ENCODE measurements at places on chromosomes 2 and 18. TPM values are rescaled to one million over a fixed set of nuclear protein-coding genes. Genes with fewer than 3 reads are reported as not detected.

GRCh38 chr2:227295806-227296205 lies 29.2 kb upstream of the MFF start:
- no peak for DNase-seq

DNA sequence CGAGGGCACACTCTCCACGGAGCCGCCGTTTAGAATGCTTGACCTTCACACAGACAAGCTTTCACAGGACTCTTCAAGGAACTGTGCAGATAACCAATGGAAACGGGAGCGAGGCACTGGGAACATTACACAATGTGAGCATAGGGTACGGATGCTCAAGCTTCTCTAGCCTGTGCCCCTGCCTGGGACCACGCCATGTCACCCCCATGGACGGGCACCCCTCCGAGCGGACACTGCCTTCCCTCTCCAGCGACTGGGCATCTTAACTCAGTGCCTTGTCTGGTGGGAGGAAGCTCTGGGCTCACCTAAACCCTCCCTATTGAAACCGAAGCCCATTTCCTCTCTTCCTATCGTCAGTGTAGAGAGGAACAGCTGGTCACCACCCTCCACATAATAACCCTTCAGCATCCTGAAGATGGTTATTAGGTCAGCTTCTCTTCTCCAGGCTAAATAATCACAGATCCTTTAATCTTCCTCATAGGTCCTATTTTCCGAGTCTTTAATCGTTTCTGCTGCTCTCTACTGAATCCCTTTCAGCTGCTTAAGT lies 626.7 kb downstream of the GALR1 start:
- DNase-seq = no peak

DNA sequence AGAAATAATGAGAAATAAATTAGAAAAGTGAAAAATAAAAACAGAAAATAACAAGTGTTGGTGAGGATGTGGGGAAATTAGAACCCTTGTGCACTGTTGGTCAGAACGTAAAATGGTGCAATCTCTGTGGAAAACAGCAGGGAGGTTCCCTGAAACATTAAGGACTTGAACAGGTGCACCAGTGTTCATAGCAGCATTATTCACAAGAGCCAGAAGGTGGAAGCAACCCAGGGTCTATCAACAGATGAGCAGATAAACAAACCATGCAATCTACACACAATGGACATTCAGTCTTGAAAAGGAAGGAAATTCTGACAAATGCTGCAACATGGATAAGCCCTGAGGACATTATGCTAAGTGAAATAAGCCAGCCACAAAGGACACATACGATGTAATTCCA lies 58.2 kb upstream of the TFCP2L1 start:
- DNase-seq = no peak

DNA sequence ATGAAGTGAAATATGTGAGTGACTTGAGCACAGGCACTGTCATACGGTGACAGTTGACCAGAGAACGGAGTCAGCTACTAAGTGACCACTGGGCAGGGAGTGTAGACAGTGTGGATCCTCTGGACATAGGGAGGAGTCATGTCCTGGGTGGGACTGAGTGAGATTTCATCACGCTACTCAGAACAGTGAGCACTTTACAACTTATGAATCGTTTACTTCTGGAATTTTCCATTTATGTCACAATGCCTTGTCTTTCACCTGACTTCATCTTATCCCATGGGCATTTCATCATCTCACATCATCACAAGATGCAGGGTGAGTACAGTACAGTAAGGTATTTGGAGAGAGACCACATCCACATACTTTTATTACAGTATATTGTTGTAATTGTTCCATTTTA lies 29.0 kb downstream of the PTPRM start:
- DNase-seq = no peak

DNA sequence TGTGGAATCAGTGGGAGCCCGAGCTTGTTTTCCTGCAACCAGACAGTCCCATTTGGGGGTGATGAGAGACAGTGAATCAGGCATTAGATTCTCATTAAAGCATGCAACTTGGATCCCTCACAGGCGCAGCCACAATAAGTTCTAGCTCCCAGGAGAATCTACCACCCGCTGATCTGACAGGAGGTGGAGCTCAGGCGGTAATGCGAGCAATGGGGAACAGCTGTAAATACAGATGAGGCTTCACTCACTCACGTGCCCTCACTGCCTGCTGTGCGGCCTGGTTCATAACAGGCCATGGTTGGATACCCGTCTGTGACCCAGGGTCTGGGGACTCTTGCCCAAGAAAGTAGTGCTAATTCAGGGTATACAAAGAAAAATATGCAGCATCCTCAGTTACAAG lies 144.8 kb upstream of the RGPD4 start:
- no peak for DNase-seq

- DNase-seq = no peak
These were observed 70.8 kb downstream of the DTNA start for GRCh38 chr18:34780856-34781255.

DNA sequence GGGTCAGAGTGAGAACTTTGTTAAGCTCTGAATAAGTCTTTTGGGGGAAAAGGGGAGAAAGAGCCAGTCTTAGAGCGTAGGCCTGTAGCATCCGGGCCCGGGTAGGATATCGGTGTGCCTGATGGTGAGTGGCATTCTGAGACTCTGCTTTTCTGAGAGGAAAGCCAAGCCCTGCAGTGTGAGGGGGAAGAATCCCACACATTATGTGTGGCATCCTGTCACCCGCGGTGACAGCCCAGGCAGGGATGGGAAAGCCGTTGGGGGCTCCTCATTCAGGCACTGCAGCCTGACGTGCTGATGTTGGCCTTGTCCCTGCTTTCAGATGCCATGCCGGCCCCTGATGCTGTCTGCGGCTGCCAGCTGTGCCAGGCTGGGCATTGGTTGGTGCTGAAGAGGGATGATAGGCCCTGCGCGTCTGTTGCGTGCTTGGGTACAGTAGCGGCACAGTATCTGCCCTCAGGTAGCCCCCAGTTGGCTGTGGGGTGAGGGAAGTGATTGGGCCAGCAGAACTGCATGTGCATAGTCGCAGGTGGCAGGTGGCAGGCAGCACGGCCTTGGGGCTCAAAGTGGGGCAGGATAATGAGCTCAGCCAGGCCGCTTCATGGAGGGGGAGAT lies 37.6 kb downstream of the GLI2 start:
- no peak for DNase-seq

GRCh38 chr2:173175222-173175621 lies 99.6 kb downstream of the MAP3K20 start:
- no peak for DNase-seq

DNA sequence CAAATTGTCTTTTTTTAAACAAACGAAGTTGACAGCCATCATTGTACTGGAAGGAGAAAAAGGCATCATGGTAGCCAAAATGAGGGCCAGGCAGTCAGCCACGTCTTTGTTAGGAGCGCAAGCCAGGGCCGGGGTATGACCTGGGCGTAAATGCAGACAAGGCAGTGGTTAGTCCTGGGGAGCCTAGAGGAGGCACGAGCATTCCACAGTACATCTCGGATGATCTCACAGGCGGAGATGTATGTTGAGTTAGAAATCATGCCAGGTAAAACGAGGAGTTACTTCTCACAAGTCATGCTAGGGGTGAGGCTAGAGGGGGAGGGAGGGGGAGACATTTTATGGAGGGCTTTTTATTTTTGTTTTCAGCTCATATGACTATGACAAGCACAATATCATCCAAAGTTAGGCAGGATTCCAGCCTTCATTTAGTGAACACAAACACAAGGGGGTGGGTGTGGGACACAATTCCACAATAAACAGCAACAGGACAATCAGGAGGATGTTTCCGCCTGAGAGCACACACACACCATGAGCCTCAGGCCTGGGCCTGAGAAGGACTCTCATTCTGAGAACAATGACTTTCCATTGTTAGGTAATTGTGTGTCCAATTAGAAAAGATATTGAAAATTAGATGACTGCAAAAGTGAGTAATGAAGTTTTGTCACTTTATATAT lies 64.4 kb upstream of the PGAP1 start:
- no peak for DNase-seq

- no peak for DNase-seq
These were observed 45.8 kb downstream of the E2F6 start for GRCh38 chr2:11420190-11420589.

DNA sequence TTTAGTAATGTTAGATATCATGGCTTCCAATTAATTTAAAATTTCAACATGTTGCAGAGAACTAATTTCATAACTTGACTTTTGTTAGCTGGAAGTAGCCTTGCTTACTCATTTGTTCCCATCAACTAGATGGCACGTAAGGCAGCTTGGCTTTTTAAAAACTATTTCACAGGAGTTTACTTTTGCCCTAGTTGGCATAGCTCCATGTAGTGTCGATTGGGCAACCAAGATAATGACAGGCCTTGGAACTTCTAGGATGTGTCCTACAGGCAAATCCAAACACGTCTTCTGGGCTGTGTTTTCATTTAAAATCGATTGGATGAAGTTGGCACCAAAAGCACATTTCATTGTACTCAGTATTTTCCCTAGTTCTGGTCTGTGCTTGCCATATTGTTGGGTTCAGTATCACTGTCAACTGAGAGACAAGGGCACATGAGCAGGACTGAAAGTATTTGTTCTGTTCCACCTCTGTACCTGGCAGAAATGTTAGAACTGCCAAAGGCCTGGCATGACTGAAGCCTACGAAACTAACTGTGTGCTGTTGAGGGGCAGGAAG lies 29.4 kb downstream of the HADHB start:
- DNase-seq = peak; percentile 74

- DNase-seq = no peak
These were observed 557.7 kb upstream of the TNP1 start for GRCh38 chr2:217417536-217417935.

DNA sequence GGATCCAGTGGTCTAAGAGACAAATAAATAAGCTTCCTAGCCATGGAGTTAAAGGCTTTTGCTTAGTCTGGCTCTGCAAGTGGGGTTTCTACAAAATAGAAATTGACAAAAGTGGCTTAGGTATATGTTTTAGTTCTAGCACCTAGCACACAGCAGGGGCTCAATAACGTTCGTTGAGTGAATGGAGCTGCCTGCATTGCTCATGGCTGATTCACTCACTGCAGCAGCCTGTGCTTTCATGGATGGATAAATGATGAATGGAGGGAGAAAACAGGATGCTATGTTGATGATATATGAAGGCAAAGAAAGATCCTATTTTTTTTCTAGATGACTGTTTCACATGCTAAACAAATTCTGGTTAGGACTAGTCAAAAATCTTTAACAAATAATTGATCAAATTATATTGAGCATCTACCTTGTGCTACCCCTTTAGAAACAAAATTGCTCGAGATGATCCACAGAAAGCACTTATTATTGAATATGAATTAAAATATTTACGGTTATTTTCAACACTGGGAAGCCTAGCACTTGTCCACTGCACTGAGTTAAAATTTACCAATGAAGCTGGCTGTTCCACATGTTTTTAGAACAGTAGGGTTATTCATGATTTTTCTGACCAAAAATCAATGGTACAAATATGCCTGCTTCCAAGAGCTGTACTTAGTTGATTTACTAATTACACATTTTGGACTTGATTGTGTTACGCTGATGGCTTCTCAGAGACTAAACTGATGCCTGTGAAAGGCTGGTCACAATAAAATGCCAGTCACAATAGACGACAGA lies 39.6 kb downstream of the HDHD2 start:
- no peak for DNase-seq

GRCh38 chr2:218081695-218082094 lies 12.6 kb downstream of the RUFY4 start:
- DNase-seq = no peak

DNA sequence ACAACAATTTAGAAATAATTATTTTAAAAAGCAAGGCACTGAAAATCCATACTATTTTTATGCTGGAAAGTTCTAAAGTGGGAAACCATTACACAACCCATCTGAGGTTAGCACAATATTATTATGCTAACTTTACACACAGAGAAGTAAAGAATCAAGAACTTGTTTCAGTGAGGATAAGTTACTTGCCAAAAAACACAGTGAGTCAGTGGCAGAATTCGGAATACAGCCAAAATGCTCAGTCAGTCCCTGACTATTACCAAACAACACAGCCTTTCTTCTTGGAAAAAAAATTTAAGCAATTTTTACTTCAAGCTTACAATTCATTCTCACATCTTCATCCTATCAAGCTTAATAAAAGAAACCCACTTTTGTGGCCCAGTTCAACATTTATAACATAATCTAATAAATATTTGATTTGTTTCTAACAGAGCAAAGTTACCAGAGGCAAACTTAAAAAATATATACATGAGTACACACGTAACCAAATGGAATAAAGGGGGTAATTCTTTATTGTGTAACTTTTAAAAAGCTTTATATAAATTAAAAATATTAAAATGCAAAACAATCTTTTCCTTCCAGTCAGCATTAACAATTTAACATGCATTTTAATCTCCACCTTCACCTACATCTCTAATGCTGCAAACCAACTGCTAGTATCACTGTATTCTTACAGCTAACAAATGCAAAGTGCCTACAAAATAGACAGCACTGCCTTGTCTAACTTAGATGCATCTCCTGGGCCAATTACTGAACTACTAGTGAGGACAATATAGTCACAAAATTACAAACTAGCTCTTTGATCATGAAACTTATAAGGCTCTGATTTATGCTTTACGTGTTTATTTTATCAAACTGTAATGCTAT lies 55.2 kb downstream of the CCDC88A start:
- DNase-seq = peak; percentile 74

- DNase-seq = no peak
These were observed 75.7 kb downstream of the POU3F3 start for GRCh38 chr2:104929663-104930062.

DNA sequence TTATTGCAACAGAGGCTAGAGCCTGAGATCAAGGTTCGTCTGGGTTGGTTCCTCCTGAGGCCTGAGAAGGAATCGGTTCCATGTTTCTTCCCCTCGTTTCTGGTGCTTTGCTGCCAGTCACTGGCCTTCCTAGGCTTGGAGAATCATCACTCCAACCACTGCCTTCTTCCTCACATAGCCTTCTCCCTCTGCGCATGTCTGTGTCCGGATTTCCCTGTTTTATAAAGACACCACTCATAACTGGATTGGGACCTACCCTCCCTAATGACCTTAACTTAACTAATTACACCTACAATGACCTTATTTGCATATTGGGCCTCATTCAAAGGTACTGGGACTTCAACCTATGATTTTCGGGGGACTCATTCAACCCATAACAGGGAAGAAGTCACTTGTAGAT lies 119.8 kb upstream of the CCDC68 start:
- DNase-seq = no peak

The MROH2A gene
- total RNA-seq = not detected

The ANKRD30B gene
- not detected for total RNA-seq

The RESP18 gene
- not detected for total RNA-seq

The MOGAT1 gene
- not detected for total RNA-seq

The ASXL3 gene
- 1.0 TPM for total RNA-seq

The RAMP1 gene
- 461 TPM for total RNA-seq
